ENCODE measurements at places on chromosomes 2 and 18.

- DNase-seq, result no peak
These were observed 21.5 kb upstream of the ANXA4 start for GRCh38 chr2:69720404-69720803.

GRCh38 chr18:48581206-48581605 lies 42.4 kb downstream of the CTIF start:
- no peak for DNase-seq

- DNase-seq, result no peak
These were observed 34.0 kb downstream of the LOXHD1 start for GRCh38 chr18:46622999-46623398.

DNA sequence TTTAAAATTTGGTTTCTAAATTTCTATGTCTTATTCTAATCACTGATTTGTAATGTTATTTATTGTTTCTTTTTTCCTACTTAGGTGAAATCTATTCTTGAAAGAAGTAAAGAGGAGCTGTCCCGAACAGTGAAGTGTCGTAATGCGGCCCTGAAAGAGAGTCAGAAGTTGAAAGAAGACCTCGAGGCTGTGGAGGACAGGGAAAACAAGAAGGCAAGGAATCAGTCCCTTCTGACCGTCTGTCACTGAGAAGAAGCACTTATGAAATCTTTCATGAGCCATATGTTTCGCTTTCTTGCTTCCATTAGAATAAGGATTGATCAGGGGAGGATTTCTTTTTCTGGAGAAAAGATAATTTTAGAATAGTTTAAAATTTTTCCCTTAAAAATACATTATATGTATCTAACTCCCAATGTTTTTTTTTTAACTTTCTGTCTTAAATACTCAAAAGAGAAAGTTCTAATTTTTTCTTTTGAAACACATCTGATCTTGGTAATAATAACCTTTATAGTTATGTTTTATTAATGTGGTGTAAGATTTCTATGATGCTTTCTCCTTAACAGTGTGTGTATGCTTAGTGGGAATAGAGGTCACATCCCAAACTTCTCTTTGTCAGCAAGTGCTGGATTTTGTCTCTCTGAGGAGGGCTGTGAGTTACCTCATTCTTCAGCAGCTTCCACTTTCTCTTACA lies 79.0 kb downstream of the CCDC150 start:
- no peak for DNase-seq

GRCh38 chr2:19689646-19690168 lies 212.1 kb downstream of the TTC32 start:
- DNase-seq, result no peak

GRCh38 chr2:216951171-216951570 lies 91.3 kb upstream of the TNP1 start:
- no peak for DNase-seq

DNA sequence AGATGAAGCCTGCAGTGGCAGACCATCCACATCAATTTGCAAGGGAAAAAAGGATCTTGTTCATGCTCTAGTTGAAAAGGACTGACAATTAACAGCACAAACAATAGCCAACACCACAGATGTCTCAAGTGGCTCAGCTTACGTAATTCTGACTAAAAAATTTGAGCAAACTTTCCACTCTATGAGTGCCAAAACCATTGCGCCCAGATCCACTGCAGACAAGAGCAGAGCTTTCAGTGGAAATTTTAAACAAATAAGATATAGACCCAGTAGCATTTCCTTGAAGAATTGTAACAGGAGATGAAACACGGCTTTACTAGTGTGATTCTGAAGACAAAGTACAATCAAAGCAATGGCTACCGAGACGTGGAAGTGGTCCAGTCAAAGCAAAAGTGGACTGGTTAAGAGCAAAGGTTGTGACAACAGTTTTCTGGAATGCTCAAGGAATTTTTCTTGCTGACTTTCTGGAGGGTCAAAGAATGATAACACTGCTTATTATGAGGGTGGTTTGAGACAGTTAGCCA lies 12.0 kb upstream of the ZNF396 start:
- DNase-seq, result no peak

GRCh38 chr2:26541401-26542193 lies 63.7 kb upstream of the OTOF start:
- peak; percentile 82 for DNase-seq

DNA sequence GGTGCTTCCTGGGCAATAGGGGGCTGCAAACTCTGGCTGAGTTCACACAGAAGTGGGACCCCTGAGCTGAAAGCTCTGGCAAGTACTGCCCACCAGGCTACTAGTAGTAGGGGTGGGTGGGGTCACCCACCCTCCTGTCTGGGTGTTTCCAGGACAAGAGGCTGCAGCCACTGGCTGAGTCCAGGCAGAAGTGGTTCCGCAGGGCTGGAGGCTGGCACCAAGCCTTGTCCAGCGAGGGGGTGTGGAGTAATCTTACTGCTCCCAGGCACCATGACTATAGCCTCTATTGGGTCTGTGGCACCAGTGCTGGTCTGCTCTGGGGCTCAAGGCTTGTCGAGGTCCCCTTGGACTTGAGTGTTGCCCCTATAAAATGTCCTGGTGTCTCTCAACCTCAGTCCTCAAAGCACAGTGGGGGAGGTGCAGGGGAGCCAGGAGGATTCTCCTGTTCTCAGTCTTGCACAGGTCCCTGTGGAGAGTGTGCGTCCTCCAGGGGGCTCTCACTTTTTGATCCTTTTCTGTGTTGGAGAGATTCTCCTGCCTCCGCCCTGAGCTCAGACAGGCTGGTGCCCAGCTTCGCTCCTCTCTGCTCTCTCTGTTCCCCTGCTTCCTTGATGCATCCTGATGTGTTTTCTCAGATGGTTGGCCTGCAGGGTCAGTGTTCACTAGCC lies 48.1 kb downstream of the NUP35 start:
- DNase-seq, result no peak

GRCh38 chr2:181304011-181304844 lies 153.0 kb upstream of the ITGA4 start:
- no peak for DNase-seq

- DNase-seq, result no peak
These were observed 35.1 kb downstream of the NLRC4 start for GRCh38 chr2:32229635-32230034.

GRCh38 chr2:41718705-41719104 lies 329.1 kb upstream of the PKDCC start:
- no peak for DNase-seq

DNA sequence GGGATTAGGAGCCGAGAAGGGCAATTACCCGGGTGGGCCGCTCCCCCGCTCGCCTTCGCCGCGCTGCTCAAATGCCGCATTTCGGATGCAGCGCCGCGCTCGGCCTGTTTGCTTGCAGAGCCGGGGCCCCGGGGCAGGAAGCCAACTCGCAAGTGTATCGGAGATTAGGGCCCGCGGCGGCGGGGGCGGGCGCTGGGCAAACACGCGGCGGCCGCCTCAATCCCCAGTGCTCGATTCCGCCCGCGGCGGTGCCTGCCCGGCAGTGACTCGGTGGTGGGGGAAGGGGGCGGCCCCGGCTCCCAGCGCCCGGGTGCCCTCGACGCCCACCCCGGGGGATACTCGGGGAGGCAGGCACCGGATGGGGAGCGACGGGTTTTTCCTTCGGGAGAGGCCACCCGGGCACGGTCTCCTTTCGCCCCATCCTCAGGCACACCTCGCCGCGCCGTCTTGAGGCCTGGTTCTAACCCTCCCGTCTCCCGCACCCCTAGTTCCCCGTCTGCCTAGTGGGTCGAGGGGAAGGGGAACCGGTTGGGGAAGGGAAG lies 26.6 kb upstream of the NOTO start:
- DNase-seq, result peak; percentile 25

- no peak for DNase-seq
These were observed 745.9 kb upstream of the SLC8A1 start for GRCh38 chr2:41197781-41198180.

DNA sequence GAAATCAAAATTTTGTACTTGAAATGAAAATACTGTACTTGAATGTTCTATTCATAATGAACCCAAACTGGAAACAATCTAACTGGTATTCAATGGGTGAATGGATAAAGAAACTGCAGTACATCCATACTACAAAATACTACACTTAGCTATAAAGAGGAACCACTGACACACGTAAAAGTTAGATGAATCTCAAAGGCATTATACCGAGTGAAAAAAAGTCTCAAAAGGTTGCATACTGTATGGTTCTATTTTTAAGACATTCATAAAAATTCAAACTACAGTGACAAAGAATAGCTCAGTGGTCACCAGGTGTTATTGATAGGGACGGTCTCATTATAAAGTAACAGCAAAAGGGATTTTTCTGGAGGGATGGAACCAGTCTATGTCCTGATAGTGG lies 41.1 kb downstream of the COBLL1 start:
- DNase-seq, result no peak

DNA sequence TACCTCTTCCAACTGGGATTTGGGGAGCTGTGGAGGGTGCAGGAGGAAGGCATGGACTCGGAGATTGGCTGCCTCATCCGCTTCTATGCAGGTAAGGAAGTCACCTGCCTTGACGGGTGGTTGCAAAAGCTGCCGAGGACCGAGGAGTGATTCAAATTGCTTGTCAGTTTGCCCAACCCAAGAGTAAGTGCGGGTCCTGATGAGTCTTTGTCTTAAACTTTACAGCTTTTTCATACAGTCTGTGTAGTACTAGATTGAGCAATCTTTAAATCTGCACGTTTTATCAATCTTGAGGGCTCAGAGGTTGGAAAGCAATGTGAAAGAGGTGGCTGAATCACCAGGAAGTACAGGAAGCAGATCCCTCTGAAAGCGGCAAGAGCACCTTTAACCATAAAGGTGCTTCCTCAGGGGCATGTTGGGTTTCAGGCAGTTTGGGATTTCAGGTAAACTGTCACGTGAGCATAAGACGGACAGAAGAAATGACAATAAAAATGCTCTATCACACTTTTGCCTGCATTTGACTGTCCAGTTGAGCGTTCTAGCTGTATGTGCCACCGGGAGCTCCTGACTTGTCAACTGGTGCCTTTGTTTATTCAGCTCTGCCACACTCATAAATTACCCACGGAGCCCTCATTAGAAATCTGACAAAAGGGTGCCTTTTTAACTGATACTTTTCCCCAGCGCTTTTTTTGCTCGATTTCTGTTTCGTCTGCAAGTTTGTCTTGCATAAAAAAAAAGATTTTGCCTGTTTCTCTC lies 2.0 kb downstream of the PHLPP1 start:
- DNase-seq, result peak; percentile 65

GRCh38 chr2:202689459-202689858 lies 54.7 kb downstream of the FAM117B start:
- DNase-seq, result no peak

- DNase-seq, result peak; percentile 9
These were observed 134.5 kb downstream of the MEIS1 start for GRCh38 chr2:66569321-66569851.

DNA sequence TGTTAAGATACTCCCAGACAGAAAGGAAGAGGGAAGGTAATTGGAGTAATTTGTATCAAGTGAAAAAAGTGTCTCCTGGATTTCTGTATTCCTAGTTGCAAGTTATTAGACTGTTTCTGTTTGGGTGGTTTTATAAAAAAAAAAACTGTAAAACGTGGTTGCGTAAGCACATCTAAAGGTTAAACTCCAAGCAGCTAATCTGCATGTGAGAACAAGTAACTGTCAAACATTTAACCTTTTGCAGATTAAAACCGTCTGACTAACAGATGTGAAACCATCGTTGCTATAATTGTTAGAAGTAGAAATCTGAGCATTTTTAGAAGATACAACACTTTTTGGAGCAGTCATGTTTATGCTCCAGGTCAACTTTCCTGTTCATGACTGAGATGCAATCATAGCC lies 72.3 kb downstream of the AFF3 start:
- DNase-seq, result no peak

- DNase-seq, result peak; percentile 69
These were observed 65.1 kb downstream of the MAP4K4 start for GRCh38 chr2:101762451-101763171.

- no peak for DNase-seq
These were observed at the start of gene COLEC11 for GRCh38 chr2:3594493-3595281. Gene COLEC11 (plus strand): TSS chr2:3595112. CDS start chr2:3604341, 9,229 bp downstream.

DNA sequence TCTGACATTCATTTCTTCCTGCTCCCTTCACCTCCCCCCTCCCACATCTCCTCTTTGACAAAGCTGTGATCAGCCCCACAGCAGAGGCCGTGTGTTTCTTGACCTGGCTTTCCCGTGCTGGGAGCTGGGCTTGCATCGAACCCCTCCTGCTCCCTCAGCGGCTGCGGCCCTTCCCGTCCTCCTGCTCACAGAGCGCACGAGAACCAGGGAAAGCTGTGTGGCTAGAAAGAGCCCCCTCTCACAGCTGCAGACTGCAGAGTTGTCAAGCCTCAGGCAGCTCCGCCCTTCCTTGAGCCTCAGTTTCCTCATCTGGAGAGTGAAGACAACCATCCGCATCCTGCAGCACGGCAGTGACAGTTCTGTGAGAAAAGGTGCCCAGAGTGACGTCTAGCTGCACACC lies 65.7 kb upstream of the GLI2 start:
- DNase-seq, result no peak

DNA sequence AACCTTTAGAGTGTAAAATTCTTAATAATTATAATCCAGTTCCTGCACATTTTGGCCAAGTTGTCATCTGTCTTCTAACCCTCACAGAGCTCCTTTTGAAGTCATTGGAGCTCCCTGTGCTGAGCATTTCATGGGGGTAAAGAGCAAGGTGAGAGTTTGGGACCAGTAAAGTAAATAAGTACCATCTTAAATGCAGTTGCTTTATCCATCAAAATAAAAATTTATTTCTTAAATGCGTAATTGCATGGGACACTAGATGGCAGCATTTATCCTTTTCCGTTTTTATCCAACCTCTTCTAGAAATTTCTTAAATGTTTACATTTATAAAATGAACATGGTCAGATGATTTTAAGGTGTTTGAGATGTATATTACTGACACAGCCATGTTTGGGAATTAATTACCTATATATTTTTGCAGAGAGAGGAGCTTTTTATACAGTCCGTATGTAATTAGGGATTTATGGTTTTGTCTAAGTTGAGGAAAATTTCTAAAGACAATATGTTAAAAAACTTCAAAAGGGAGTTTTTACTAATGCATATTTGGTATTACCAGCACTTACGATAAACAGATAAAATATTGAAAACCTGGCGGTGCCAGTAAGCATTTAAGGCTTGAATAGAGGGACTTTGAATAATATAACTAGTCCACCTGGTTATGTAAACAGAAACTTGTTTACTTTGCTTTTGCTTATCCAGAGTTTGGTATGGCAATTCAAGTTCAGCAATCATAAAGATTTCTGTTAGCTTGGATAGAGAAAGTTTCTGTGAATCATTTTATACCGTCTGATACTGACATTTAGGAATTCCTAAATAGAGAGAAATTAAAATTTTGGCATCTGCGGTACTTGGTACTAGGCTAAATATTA lies 54.5 kb downstream of the ACSL3 start:
- no peak for DNase-seq

GRCh38 chr2:71129114-71129901 lies 721 bp downstream of the MCEE start:
- no peak for DNase-seq

- DNase-seq, result no peak
These were observed 204.1 kb downstream of the LDLRAD4 start for GRCh38 chr18:13422541-13423147.

GRCh38 chr2:172113617-172114016 lies 10.9 kb upstream of the DLX2 start:
- no peak for DNase-seq

GRCh38 chr2:88261725-88262124 lies 91.6 kb downstream of the THNSL2 start:
- no peak for DNase-seq

GRCh38 chr2:234673961-234674759 lies 177.3 kb upstream of the ARL4C start:
- no peak for DNase-seq

Measured in DMS79 (cell line).